KBM-7 (cell line): ENCODE measurements at places on chromosomes 16 and 17.

DNA sequence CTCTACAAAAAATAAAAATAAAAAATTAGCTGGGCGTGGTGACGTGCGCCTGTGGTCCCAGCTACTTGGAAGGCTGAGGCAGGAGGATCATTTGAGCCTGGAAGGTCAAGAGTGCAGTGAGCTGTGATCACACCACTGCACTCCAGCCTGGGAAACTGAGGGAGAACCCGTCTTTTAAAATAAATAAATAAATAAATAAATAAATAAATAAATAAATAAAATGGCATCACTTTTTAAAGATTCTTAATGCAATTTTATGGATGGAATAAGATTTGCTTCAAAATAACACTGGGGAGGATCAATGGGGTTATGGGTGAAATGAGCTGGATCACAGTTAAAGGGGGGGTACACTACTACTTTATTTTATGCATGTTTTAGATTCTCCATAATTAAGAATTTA, 14.9 kb downstream of the GDE1 start:
- DNase-seq = no peak

- DNase-seq = no peak
Measured at GRCh38 chr16:86285938-86286921, 224.1 kb upstream of the FOXF1 start.

- no peak for DNase-seq
Measured at GRCh38 chr16:19841184-19841583, 43.5 kb downstream of the GPRC5B start.

- DNase-seq = no peak
Measured at GRCh38 chr17:73987845-73988509, 215.5 kb upstream of the RPL38 start.

GRCh38 chr17:56431736-56432135, 161.8 kb upstream of the NOG start:
- DNase-seq = no peak

GRCh38 chr16:66020642-66021041, 345.8 kb upstream of the CDH5 start:
- DNase-seq = no peak

DNA sequence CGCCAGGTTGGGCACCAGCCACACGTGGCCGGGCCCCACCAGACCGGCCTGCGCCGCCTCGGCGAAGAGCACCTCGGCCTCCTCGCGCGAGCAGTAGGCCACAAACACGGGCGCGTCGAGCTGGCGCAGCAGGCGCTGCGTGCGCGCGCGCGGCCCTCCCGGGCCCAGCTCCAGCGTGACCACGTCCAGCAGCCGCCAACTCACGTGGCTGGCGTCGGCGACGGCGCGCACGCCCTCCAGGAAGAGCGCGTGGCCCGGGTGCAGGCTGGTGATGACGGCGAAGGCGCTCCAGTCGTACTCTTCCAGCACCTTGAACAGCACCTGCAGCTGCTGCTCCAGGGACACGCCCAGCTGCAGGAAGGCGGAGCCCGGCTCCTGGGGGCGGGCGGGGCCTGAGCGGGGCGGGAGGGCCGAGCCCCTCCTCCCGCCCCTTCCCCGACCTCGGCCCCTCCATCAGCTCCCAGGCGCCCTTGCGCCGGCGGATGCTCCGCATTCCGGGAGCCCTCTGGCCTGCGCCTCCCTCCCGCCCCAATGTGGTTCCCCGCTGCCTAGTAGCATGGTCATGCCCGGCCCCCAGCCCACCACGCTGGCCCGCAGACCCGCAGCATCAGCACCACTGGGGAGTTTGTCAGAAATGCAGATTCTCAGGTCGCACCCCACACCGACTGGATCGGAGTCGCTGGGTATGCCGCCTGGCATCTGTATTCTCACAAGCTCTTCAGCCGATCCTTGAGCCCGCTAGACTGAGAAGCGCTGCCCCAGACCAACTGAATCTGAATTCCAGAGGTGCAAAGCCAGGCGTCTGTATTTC, 7.2 kb downstream of the GRIN2C start:
- no peak for DNase-seq

DNA sequence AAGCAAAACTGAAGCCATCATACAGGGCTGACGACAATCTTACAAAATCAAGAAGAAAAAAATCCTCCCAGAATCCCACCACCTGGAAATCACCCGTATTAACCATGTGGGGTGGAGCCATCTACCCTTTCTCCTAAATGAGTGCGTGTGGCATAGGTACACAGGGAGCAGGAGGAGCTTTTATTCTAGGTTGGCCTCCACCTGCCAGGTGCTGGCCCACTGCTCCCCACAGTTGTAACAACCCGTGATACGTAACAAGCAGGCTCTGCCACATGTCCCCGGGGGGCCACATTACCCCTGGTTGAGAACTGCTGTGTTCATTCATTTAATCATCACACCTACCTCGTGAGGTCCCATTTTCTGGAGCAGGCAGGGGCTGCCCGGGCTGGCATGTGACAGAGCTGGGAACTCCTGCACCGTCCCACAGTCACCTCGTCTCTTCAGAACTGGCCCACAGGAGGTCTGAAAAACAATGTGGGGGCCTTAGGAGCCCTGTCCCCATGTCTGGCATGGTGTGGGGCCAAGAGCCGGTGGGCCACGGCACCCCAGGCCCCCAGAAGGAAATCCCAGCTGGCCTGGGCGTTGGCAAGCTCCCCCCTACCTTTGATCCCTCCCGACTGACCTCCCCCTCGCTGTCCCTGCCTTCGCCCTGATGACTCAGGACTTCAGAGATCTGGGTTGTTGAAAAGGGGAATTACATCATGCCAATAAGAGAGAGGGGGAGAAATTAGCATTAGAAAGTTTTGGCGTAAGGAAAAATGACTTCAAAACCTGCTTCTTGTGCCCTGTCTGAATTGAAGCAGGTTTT, 12.9 kb downstream of the CMIP start:
- DNase-seq = no peak

DNA sequence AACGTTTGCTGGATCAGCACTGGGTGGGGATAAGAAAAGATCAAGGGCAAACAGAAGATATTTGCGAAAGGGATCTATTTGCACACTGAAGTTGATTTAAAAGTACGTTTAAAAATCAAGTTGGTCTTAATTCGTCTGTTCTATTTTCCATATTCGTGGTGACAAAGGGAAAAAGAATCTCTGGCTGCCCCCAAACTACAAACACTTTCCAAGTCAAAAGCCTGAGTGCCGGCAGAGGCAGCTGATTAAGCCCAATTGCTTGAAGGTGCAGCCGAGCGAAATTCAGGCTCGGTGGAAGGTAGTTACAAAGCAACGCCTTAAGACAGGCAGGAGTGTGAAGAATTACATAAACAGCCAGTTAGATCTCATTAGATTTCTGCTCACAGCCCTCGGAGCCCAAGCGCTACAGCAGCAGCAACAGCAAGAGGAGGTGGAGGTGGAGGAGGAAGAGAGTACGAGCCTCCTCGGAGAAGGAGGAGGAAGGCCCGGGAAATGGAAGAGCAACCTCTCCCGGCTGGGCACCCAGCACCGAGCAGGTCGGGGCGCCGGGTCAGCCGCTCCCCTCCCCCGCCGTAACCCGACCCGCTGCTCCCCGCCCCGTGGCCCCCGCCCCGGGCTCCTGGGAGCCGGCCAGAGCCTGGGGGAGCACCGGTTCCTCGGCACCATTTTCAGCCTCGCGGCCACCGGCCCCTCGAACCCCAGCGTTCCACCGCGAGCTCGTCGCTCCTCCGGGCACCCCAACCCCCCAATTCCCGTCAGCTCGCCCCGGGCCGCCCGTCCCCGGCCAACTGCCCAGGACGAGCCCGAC, 890 bp downstream of the TOB1 start:
- peak; percentile 64 for DNase-seq

DNA sequence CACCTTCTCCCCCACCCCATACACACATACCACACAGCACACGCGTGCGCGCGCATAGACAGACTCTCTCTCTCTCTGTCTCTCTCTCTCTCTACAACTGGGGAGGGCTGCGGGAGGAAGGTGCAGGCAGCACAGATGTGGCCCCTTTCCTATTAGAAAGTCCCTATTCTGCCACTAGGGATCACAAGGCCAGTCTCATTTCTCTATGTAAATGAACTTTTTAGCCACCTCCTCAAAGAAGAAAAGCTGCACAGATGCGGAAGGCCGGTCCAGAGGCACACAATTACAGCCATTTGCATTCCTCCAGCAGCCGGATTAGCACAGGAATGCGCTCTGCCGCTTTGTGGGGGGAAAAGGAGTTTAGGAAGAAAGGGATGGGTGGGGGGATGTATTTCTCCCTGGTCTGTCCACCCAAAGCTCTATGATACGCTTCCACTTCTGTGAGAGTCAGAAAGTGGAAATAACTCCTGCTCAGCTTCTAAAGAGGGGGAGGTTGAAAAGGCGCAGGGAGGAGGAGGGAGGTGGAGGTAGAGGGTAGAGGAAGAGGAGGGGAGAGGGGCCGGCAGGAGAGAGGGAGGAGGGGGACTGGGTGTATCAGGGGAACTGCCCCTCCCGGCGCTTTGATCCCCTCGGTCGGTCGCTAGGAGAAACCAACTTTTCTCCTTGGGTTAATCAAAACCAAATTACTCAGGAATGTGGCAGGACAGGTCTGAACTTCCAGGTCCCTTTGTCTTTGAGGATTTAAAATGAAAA, 11.7 kb downstream of the ZFHX3 start:
- no peak for DNase-seq

DNA sequence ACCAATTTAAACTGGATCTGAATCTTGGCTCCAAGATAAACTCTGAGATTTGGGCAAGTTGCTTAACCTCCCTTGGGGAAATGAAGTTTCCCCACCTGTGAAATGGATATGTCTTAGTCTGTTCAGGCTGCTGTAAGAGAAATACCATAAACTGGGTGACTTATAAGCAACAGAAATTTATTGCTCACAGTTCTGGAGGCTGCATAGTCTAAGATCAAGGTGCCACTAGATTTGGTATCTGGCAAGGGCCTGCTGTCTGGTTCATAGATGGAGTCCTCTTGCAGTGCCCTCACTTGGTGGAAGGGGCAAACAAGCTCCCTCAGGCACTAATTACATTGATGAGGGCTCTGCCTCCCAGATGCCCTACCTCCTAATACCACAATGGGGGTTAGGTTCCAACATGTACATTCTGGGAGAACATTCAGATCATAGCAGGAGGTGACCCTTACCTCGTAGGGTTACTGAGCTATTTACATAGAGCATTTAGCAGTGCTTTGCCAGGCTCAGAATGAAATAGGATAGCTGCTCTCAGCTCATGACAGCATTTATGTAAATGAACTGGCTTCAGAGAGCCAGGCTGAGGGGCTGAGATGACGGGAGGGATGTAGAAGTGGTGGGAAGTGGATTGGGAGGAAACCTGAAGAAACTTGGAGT, 83.9 kb downstream of the SPECC1 start:
- DNase-seq = no peak

DNA sequence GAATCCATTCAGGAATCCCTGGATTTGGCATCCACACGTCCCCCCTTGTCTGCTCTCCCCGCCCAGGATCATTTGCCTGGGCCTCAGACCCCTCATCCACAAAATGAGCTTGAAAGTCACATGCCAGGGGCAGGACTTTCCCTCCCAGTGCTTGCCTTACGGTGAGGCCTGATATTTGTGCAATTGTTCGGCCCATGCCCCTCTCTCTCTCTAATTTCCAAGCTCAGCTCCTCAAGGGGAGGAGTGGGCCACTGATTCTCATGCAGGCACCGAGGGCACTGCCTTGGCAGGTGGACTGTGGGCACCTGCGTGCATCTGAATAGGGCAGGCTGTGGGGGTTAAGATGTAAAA, 267.2 kb upstream of the FOXF1 start:
- DNase-seq = no peak

GRCh38 chr17:65902831-65903522, 289.0 kb downstream of the CEP112 start:
- no peak for DNase-seq

DNA sequence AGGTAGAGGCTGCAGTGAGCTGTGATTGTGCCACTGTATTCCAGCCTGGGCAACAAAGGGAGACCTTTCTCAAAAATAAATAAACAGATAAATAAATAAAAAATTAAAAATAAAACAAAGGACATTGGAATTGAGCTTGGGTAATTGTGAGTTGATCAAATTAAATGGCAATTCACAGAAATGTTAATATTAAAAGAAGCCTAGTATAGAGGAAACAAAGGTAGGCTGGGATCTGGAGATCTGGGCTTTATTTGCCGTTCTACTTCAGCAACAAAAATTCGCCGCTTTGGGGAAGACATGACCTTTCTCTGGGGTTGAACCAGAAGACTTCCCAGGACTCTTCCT, 332 bp upstream of the VPS25 start:
- no peak for DNase-seq

DNA sequence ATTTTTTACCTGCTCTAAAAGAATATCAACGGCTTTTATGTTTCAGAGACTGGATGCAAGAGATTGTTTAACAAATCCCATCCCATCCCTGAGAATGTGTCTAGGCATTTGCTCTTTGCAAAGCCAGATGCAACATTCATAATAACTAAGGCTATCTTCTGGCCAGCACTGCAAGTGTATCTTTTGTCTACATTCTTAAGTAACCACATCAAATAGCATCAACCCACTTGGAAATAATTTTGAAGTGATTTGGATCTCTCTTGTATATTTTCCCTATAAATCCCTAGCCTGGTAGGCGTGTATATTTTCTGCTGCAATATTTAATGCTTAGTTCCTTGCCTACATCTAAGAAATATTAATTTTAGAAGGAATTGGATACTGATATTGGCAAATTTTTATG, 64.3 kb downstream of the PIGL start:
- no peak for DNase-seq

DNA sequence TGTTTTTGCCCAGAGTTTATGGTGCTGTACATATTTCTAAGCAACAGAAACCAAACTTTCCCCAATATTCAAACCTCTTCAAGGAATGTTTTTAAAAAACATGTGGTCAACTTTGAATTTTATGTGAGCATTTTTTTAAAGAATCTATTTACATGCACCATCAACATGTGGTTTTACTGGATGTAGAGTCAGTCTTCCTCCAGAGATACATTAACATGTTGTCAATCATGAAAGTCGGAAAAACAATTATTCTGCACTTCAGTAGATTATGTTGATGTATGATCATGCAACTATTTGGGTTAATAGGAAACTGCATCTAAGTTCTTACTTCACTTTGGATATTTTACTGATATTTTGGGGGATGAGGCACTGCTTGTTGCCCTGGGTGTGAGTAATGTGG, 208.6 kb downstream of the FOXL1 start:
- no peak for DNase-seq

- peak; percentile 66 for DNase-seq
Measured at GRCh38 chr17:79294459-79295071, 219.9 kb downstream of the ENGASE start.

DNA sequence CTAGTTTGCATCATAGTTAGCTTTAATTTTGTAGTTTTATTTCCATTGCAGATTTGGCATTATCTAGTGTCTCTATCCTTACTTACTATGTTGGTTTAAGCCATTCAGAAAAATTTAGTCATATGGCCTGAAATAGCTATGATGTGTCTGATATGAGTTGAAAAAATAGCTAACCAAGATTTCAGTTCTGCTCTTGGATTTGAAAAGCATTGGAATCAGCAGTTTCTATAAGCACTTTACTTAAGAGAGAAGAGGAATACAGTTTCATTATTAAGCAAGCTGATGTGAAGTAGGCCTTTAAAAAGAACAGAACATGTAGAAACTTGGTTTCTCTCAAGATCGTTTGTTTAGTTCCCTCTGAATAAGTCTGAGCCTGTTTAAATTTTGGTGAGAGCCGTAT, 25.9 kb downstream of the LPCAT2 start:
- DNase-seq = no peak
